Breast epithelium (tissue), 4 donors: ENCODE measurements at places on chromosomes 3 and 15. TPM values are rescaled to one million over a fixed set of nuclear protein-coding genes. Genes with fewer than 3 reads are reported as not detected.

DNA sequence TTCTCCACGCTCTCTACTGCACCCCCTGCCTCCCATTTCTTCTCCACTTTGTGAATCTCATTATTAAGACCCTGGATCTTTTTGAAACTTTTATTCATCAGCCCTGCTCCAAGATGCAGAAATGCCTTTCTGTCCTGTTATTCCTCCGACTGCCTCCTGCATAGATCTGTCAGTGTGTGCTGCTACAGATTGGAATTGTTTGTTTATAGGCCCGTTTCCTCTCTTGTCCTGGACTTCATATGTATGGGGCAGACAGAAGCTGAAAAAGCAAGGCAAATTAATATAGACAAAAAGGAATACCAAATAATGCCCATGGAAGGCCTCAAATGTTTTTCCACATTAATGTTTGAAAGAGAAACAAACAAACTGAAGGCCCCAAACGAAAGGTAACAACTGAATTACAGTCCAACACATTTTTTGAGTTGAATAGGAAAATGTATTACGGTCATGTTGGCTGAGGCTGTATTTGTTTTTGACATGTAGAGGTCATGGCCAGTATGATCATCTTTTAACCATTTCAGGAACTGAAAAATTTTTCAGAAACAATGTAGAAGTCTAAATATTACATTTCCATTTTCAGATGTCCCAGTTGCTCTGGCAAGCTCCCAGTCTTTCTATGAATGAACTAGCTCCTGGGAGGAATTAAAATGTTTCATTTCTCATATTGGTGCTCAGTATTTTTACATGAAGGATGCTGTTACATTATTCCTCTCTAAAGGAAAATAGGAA lies 8.8 kb downstream of the CHST2 start:
- no peak for DNase-seq

Gene NEK10
- total RNA-seq, result 0.96 TPM

GRCh38 chr3:63961891-63962290 lies 49.7 kb upstream of the SCAANT1 start:
- no peak for DNase-seq

GRCh38 chr3:143011705-143012104 lies 10.3 kb downstream of the U2SURP start:
- no peak for DNase-seq

GRCh38 chr3:146834917-146835316 lies 229.8 kb upstream of the PLSCR5 start:
- no peak for DNase-seq

Gene P3H2
- total RNA-seq, result 12.3 TPM

DNA sequence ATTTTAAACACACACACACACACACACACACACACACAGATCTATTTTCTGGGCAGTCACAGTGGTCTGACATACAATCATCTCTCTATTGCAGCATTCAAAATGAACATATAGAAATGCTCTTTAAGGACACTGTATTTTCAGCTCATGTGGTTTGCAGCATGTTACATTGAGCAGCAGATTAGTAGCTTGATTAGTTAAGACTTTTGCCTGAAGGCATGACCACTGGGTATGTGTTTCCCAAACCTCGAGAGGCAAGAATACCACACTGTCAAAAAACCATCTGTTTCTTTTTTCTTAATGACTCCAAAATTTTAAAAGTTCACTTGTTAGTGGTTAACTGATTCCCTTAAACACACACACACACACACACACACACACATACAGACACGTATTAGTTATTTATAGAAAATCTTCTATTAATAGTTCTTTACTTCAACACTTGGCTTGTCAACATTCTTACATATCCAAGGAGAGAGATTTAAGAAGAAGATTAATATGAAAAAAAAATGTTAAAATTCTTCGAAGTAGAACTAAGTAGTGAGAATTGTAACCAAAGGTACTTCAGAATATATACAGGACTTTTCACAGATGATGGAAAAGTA lies 518.2 kb downstream of the CADM2 start:
- DNase-seq, result no peak

GRCh38 chr3:25448750-25449692 lies 21.0 kb downstream of the RARB start:
- DNase-seq, result peak; percentile 84

- no peak for DNase-seq
Observed at GRCh38 chr3:46242120-46242519, at the start of gene CCR3. Gene CCR3 (plus strand): TSS chr3:46242460. CDS start chr3:46265159, 22,699 bp downstream.

GRCh38 chr3:175433026-175433674 lies 574.0 kb downstream of the NAALADL2 start:
- no peak for DNase-seq

Gene NR1I2
- total RNA-seq, result 0.32 TPM

GRCh38 chr3:133479401-133479800 lies 79.5 kb downstream of the BFSP2 start:
- no peak for DNase-seq

DNA sequence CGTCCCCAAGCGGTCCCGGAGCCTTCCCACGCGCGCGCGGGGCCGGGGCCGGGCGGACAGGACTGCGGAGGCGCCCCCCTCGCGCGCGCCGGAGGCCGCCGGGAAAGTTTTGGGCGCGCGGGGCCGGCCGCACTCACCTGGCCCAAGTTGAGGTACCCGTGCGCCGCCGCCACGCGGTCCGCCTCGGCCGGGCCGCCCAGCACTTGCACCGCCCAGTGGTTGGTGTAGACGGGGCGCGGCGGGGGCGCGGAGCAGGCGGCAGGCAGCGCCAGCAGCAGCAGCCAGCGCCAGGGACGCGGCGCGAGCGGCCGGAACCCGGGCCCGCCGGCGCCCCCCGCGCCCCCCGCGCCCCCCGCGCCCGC lies 289 bp downstream of the PCSK6 start:
- DNase-seq, result no peak

DNA sequence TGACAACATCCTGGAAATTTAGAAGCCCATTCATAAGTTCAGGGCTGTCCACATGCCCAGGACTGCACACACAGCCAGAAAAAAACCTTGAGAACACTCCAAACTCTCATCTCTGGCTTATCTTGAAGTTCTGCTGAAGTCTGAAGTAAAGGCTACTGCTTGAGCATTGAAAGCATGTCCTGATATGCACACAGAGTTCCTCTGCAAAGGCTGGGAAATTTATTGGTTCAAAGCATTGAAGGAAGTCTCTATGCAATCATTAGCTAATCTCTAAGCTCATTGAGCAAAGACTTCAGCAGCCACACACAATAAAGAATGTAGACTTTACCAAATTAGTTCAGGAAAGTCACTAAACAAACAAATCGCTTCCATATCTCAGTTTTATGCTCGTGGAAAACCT lies 162.0 kb upstream of the STT3B start:
- no peak for DNase-seq

DNA sequence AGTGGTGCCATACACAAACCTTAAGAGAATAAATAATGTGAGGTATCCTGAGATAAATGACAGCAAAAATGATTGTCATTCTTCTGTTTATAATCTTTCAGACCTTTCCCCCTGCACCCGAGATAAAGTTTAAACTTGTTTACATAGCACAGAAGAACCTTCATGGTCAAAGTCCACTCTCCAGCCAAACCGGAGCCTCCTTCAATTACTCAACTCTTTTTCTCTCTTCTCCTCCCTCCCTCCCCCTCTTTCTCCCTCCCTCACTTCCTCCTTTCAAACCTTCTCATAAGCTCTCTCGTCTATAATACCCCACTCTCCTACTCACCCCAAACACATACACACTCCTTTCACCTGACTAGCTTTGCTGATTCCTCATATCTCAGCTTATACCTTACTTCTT lies 198.9 kb downstream of the EFHB start:
- no peak for DNase-seq

DNA sequence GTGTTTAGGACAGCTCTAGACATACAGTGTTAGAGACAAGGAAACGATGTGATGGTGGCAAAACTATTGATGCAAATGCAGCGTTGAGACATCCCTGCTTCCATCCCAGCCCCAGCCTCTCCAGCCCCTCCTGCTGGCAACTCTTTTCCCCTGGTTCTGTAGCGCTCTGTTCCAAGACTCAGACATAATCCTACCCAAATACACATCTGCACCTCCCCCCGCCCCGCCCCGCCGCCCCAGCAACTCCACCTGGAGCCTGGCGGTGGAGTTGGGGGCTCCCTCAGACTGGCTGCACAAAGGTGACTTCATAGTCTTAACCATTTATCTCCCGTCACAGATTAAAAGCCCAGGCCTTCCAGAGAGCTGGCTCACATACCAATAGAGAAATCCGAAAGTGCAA lies 7.2 kb upstream of the SEC22A start:
- no peak for DNase-seq

GRCh38 chr3:27643355-27643754 lies 78.8 kb downstream of the EOMES start:
- DNase-seq, result no peak

Gene ZNF80
- not detected for total RNA-seq

GRCh38 chr3:72892081-72892775 lies 4.4 kb downstream of the GXYLT2 start:
- DNase-seq, result no peak

DNA sequence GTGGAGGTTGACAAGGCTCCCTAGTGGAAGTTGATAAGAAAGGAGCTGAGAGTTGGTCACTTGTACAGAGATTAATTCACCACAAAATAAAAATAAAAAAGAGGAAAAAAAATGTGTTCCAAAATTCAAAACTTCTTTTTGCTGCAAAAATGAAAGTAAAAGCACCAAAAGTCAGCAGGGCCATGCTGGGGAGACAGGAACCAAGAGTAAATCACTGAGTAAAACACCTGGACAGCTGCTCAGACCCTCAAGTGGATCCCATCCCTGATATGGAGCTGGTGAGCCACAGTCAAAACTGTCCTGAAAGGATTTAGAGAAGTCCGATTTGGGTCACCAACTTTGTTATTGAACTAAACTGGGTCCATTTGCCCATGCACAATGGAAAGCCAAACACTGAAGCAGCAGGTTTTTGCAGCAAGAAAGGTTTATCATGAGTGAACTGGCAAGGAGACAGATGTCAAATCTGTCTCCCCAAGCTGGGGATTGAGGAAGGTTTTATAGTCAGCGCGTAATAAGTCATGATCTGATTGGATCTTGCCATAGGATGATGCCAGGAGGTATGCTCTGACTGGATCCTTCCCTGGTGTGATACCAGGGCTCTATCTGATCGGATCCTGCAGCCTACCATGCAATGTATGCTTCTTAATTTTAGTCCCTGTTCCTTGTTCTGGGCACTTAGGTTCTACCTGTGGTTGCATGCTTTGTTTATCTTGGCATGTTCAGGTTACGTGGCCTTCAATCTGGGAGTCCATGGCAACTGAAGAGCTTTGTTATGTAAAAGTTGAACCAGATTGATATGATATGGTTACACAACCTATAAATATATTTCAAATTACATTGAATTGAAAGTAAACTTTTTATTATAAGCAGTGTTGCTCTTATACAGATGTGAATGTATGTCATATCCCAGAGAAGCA lies 313.2 kb downstream of the POLQ start:
- no peak for DNase-seq
